ENCODE measurements at places on chromosomes 3 and 15.

DNA sequence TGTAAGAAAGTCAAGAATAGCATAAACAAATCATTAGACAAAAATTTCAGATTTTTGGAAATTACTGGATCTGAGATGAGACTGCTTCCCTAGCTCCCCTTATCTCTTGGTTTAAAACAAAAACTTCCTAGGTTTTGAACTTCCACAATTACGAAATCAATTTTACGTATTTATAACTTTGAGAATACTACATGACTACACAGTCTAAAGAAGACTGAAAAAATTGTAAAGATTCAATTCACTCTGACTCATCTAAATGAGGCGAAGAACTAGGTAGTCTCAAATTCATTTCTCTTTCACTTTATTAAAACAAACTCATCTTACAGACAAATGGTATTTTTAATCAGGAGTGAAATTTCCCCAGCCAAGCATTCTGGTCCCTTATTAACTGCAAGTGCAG, 10.3 kb downstream of the CCDC54 start:
- DNase-seq = no peak

DNA sequence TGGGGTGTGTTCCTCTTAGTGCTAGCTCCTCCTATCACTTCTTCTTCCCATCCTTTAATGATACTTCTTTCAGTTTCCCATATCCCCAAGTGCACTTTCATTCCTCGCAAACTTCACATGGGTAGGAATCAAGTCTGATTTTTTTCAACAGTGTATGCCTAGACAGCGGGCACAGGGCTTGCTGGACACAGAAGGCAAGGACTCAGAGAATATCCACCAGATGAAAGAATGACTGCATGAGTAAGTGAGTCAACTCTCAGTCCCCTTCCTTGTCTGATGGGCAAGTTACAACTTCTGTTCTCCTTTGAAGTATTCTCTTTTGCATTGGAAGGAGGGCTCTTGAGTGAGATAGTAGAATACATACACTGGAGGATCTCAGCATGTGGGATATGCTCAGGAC, 3.1 kb upstream of the SQOR start:
- DNase-seq = no peak

- no peak for DNase-seq
Observed at GRCh38 chr15:62883938-62884479, 158.5 kb upstream of the TPM1 start.

DNA sequence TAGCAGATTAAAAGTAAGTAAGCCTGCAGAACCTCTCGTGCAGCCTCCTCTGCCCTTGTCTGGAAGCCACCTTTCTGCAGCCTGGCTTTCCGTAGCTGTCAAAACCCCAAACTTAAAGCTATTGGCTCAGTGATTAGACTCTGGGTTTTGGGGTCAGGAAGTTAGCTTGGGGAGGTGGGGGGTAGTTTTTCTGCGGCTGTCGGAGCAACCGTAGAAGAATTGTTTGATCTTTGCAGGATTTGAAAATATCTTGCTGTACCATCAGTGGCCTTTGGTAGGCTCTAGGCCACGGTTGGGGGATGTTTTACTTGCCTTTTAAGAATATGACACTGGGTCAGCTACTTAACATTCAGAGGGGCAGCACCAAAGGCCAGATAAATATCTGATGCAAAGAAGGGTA, 88.4 kb upstream of the RASGRP1 start:
- DNase-seq = no peak

GRCh38 chr3:167884481-167884880, 149.0 kb downstream of the SERPINI1 start:
- no peak for DNase-seq

GRCh38 chr3:139797724-139798343, 120.1 kb upstream of the NMNAT3 start:
- no peak for DNase-seq

DNA sequence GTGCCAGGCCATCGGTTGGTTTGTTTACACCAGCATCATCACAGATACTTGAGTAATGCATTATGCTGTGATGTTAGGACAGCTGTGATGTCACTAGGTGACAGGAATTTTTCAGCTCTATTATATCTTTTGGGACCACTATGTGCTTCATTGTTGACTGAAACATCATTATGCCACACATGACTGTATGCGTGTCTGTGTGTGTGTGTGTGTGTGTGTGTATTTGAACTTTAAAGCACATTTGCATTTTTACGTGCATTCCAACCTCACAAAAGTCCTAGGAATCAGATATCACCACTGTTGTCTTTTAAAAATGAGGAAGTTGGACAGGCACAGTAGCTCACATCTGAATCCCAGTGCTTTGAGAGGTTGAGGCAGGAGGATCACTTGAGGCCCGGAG, 223.0 kb downstream of the TBL1XR1 start:
- no peak for DNase-seq

DNA sequence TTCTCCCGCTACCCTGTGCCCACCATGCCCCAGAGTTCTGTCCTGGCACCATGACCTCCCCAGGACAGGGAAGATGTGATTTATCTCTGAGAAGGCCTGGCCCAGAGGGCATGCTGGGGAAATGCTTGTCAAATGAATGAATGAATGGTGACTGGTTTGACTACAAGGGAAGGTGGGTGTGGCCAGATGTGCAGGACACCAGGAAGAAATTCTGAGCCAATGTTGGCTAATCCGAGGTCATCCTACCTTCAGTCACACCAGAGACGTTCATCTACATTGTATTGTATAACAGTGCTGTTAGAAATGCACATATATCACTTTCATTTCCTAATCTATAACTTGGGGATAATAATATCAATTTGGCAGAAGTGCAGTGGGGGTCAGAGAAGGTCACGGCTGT, 138.4 kb downstream of the FAM43A start:
- DNase-seq = no peak

DNA sequence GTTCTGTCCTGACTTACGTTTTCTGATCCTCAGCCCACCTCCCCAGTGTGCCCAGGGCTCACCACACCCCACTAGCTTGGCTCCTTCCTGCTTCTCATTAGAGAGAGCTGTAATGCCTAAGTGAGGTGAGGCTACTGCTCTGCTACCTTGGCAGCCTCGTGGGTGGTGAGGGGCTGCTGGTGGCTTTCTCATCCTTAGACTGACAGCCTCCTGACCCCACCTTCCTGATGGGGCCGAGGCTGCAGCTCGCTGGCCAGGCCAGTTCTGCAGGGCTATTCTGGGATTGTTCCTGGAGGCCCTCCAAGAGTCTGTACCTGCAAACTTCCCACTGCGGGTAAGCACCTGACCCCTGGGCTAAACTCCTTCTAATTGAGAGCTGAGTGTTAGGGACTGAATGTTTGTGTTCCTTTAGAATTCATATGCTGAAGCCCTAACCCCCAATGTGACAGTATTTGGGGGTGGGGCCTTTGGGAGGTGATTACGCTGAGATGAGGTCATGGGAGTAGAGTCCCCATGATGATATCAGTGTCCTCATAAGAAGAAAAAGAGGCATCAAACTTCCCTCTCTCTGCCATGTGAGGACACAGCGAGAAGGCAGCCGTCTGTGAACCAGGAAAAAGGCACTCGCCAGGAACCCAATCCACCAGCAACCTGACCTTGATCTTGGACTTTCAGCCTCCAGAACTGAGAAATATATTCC, 38.1 kb upstream of the IQSEC1 start:
- DNase-seq = no peak

GRCh38 chr3:165613014-165613413, 224.2 kb downstream of the BCHE start:
- no peak for DNase-seq

DNA sequence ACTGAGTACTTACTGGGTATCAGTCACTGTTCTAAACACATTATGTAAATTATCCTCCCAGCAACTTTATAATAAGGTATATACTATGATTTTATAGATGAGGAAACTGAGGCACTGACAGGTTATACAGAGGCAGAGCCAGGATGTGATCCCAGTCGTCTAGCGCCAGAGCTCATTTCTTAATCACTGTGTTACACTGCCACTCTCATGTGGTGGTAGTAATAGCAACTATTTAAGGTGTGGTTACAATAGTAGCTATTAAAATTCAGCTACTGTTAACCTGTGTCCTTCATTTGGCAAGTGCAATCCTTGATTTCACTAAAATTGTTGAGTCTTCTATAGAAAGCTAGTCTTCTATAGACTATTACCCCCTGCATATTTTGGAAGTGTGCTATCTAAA, 43.1 kb upstream of the TRPC1 start:
- no peak for DNase-seq

DNA sequence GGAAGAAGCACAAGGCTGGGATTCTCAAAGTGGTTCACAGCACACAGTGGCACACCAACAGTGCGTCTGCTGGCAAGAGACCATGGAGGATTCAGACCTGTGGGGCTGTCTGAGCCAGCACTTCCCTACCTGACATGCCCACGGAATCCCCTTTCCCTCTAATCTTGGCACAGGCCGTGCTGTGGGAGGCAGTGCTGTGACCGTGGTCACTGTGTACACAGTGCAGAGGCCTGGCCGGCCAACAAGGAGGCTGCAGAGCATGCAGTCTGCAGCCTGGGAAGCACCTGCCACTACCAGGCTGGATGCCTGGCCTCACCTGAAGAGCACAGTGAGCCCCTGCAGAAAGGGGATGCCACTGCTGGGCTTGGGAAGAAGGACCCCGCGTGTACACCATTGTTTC, 301.0 kb upstream of the LYSMD4 start:
- DNase-seq = no peak

DNA sequence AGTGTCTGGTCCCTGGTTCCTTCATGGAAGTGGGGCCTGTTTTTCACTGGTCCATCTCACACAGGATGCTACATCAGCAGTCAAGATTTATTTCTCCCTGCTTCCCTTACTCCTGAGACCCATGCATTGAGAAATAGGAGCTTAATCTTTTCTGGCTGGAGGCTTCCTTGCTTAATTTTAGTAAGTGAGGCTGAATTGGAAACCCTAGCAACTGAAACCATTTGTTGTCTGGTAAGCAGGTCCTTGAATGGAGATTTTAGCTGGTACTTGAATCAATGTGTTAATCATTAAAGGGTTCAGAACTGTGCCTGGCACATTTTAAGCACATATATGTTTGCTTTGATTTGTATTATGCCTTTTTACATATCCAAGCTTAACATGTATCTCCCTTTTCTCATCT, 20.2 kb upstream of the MEF2A start:
- no peak for DNase-seq

GRCh38 chr15:70390723-70391122, 293.0 kb upstream of the TLE3 start:
- DNase-seq = no peak

DNA sequence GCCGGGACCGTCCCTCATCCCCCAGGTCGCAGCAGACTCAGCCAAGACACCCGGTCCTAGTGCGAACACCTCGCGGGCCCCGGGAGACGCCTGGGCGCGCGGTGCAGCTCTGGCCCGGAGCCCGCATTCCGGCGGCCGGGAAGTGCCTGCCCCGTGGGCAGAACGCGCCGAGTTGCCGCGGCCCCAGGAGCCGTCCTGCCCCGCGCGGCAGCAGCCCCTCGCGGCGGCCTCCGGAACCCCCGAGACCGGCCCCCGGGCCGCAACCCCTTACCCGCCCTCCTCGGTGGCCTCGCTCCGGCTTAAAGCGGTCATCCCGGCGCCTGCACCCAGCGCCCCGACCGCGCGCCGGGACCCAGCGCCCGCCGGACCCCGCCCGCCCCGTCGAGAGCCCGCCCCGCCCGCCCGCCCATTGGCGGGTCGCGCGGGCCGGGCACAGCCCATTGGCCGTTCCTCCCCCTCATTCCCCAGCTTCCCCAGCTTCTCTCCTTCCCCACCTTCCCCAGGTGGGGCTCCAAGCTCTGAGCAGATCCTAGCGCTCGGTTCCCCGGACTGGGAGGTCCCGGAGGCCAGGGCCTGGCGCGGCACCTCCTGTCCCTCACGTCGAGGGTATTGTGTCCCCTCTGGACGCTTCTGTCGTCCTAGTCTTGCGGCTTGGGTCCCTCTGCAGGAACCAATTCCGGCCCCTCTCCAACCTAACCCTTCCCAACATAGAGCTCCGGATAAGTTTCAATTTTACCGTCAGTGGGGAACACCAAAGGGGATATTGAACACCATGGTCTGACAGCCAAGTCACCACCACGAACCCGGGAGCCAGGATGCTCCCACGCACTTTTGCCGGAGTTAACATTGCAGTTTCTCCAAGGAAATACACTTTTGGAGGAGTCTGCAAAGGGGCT, at the start of gene GRAMD2A:
TSS of gene GRAMD2A (minus strand) at position 328 of the 896 bp plus-strand sequence.
- DNase-seq = peak; percentile 19

- no peak for DNase-seq
Observed at GRCh38 chr15:48674876-48675275, 29.4 kb upstream of the FBN1 start.

- DNase-seq = no peak
Observed at GRCh38 chr3:18062657-18063025, 320.2 kb upstream of the TBC1D5 start.

GRCh38 chr3:122562923-122563716, 980 bp downstream of the PARP9 start:
- no peak for DNase-seq

GRCh38 chr3:175608356-175608755, 749.2 kb downstream of the NAALADL2 start:
- no peak for DNase-seq

GRCh38 chr15:64909546-64909945, 2.2 kb upstream of the ANKDD1A start:
- no peak for DNase-seq

DNA sequence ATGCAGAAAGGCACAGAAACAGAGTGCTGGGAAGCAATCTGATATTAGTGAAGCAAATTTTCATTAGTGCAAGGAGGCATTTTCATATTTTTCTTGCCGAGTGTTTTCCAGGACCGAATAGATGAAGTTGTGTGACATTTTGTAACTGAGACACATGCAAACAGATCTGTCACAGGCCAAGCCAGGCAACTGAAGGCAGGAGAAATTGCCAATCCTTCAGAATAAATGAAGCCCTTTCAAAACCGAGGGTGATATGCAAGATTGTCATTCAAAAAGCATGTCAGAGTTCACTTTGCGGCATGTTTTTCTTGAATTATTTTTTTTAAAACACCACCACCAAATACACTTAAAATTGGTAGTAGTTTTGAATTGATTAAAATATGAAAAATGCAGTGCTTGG, 6.2 kb downstream of the LMOD3 start:
- no peak for DNase-seq

DNA sequence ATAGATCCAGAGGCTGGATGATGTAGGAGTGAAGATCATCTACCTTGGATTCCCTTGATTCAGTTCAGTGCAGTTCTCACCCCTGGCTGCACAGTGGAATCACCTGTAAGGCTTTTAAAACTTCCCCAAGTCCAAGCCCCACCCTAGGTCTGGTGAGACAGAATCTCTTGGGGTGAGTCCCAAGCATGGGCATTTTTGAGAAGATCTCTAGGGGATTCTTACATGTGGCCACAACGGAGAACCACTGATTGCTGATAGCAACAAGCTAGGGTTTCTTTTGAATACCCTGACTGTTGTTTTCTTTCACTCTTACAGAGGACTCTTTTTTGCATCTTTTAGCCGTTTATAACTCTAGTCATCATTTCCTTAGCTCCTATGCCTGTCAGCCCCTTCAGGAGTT, 204.9 kb upstream of the RASGRP1 start:
- DNase-seq = no peak

All from stimulated activated CD4-positive, alpha-beta T cell treated with anti-CD3 and anti-CD28 coated beads, Interleukin-12 subunit alpha, Interleukin-12 subunit beta, amount 100 ng/mL, for 48 hours (primary cell).